ENCODE measurements at places on chromosomes 7 and 10. TPM values are rescaled to one million over a fixed set of nuclear protein-coding genes. Genes with fewer than 3 reads are reported as not detected.

The PKD2L1 gene
- not detected for polyA plus RNA-seq

The ACHE gene
- not detected for polyA plus RNA-seq

The LIPF gene
- not detected for polyA plus RNA-seq

DNA sequence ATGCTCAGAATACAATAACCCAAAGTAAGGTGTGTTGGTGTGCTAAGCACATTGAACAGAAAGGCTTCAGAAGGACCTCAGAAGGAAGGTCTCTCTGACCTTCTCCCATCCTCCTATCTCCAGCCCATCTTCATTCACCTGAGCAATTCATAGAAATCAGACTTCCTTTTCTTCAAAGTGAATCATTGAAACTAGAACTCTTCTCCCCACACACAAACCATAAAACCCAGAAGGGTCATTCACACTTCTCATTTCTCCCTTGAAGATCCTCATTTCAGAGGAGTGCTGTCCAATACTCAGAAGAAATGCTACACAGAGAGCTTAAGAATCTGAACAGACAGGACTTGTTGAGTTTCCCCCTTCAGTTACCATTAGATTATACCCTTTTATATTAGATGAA, 89.5 kb downstream of the VWDE start:
- DNase-seq, result no peak

DNA sequence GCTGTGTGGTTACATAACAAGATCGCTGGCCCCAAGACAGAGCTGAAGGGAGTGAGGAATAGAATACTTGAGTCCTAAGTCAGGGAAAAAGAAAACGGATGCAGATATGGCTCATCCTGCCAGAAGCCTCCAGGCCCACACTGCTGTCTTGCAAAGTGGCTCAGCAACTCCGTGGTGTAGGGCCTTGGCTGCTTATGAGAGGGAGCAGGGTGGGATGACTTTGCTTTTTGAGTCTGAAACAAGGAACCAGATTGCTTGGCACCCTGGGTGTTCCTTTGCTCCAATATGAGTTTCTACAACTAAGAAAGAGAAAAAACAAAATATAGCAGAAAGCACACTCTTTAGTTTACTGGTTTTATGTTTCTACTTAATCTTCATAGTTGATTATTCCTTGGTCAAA, 193.8 kb upstream of the WDR11 start:
- no peak for DNase-seq

- DNase-seq, result no peak
These were observed 97.1 kb downstream of the CHST15 start for GRCh38 chr10:123996302-123996701.

DNA sequence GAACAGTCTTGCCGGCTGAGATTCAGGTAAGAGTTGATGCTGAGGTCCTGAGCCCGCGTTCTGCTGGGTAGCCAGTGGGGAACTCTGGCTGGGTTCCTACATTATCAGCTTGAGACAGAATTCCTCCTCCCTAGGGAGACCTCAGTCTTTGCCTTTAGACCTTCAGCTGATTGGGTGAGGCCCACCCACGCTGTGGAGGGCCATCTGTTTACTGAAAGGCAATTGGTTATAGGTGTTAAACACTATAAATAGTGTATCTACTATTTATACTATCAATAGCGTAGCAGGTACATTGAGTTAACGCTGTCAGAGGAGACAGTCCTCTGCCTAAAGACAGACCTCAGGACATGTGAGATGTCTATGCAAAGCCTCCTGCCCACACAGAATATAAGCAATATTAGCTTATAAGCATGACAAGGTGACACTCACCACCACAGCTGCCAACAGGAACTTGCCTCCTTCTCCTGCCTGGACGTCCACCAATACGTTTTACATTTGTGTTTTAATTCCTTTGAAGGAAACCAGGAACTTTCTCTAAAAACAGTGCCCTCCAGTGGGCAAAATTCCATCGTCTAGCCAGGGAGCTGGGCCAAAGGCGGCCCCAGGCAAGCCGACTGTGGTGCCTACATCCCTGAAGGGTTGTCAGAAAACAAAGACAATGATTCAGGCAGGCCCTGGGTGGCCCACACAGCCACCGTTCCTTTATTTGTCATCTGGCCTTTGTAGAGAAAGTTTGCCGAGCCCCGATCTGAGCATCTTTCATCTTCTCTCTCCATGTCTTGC, 58.8 kb downstream of the INSIG1 start:
- DNase-seq, result no peak

DNA sequence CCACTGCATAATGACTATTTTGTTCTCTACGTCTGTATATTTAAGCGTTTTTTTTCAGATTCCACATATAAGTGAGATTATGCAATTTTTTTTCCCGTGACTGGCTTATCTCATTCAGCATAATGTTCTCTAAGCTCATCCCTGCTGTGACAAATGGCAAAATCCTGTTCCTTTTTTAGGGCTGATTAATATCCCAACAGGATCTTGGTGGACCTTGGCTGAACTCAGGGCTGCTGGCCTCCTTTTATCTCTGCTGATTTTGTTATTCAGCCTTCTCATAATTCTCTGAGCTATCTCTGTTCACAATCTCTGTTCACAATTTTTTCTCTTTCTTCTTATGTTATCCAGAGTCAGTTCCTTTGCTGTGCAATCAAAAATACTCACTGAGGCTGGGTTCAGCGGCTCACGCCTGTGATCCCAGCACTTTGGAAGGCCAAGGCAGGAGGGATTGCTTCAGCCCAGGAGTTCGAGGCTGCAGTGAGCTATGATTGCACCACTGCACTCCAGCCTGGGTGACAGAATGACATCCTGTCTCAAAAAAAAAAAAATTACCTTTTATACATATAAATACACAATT, 1035.9 kb upstream of the AUTS2 start:
- DNase-seq, result no peak

Measured in naive B cell (primary cell).